ENCODE measurements at places on chromosomes 16 and 17.
A peak's percentile ranks its signal among the peaks of the same experiment; 100 is the strongest.

DNA sequence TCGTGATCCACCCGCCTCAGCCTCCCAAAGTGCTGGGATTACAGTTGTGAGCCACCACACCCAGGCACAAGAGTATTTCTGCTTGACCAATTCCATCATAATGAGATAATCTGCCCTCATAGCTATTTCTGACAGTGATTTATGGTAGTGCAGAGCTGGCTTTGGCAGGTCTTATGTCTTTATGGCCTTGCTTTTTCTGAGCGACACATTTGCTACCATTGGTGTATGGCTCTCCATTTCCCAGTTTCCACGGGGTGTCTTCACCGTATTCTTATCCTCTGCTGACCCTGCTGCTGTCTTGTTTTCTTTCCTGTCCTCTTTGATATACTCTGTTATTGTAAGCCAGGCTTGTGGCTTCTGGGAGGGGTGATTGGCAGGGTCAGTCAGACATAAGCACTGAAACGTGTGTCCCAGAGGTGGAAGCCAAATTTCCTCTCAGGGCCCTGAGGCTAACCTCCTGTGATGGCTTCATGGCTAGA is 161.1 kb upstream of the TBX2 start:
- peak; percentile 90 for DNase-seq

DNA sequence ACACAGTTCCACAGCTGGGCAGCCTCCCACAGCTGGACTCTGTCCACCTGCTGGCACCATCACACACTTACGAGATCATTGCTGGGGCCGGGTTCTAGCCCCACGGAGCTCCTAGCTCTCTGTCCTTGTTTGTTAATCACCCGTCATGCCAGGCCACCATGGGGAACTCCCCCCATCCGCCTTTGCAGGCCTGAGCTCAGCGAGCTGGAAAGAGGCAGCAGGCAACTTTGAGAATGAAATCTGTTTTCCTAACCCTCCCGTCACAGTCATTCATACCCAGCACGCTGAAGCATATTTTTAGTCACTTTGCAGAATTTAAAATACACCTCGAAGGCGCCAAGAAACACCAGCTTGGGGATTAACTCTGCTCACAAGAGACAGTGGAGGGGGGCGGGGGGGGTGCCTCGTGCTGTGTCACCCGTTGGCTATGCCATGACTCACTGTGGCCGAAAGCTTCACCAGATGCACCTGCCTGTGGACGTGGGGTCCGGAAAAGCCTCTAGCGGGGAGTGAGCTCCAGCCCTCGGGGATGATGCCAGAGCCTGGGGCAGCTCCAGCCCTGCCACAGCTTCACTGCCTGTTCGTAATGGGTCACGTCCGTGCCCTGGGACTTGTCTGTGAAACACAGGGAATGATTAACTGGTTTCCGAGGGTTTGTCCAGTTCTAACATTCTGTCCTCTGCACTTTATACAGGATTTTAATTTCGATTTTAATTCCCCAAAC is 1.4 kb upstream of the SPNS2 start:
- DNase-seq: peak; percentile 72

- peak; percentile 33 for DNase-seq
These were observed 744 bp downstream of the CMIP start for GRCh38 chr16:81445143-81445961.

DNA sequence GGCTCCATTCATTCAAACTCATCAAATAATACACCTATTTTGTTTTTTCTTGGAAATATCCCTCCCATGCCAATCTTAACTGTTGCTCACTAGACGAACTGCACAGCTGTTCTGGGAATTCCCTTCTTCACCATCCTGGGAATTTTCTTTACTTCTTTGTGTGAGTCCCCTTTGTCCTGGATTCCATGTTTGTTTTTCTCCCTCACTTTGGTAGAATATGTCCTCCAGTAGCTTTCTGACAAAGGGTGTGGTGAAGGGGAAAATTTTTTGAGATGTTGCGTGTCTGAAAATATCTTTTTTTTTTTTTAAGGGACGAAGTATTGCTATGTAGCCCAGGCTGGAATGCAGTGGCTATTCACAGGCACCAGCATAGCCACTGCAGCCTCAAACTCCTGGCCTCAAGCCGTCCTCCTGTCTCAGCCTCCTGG is 17.2 kb upstream of the UTP6 start:
- peak; percentile 24 for DNase-seq

- no peak for DNase-seq
These were observed 34.1 kb downstream of the MAP2K6 start for GRCh38 chr17:69448431-69449102.

GRCh38 chr17:7222972-7223292 is 3.2 kb downstream of the ACADVL start:
- no peak for DNase-seq

GRCh38 chr17:57559226-57559625 is 185.9 kb downstream of the CCDC182 start:
- DNase-seq: no peak

DNA sequence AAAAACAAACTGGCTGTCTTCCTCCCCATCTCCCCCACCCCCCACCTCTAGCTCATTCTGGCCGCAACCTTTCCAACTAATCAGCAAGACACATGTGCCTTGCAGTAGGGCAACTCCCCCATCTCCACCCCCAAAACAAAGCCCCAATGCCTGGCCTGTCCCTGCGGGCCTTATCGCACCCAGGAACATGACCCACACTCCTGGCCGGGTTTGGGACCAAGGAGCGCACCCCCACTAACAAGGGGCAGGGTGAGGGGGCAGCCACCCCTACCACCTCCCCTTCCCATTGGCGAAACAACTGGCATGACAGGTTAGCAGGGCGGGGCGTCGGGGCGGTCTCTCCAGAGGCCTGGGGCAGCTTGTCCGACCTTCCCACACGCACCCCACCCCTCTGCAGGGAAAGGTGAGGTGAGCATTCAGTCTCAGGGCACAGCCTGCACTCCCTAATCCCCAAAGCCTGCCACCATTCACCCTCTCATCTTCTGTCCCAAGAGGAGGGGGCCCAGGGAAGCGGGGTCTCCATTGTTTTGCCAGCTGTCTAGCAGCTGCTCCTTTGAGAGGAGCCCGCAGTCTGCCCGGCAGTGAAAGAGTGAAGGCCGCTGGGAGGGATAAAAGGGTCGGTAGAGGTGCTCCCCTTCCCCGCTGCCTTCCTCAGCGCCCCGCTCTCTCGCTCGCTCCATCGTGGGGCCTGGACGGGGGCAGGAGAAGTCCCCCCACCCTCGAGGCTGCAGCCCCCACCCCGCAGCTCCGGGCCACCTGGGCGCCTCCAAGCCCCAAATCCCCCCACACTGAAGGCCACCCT is 765 bp downstream of the MYO18A start:
- DNase-seq: no peak

DNA sequence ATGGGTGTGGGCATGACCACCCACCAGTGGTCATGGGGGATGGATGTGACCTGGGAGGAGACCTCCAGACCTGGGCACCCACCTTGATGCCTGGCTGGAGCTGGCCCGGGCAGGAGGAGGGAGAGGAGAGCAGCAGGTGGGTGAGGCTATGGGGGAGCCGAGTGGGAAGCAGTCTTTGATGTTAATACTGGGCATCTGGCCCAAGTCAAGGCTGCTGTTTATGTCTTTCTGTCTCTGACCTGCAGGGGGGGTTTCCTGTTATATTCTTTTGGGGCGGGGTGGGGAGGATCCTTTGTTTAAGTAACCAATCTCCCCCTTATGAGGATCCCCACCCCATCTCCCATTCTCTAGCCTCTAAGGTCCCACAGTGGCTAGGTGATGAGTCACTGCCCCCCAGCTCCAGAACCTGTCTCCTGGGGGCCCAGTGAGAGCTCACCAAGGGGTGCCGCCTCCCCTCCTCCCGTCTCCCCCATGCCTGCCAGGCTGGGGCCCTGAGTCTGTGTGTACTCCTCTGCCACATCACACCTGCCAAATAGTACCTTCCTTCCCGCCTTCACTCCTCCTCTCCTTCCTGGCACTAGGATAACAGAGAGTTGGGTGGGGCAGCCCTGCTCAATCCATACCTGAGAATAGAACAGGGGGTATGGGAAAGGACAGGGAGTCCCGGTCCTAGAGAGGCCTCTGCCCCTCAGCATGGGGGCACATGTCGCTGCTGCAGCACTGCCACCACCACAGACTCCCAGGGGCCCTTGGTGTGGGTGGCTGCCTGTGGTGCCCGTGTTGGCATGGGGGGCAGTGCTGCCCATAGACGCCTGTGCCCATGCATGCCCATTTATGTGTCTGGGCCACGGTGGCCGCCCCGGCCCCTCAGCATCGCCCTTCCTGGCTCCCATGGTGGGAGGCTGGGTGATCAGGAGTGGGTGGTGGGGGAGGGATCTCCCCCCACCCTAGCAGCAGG is 7.3 kb downstream of the THRA start:
- peak; percentile 48 for DNase-seq

- DNase-seq: no peak
These were observed 27.9 kb downstream of the SDK2 start for GRCh38 chr17:73616120-73616872.

GRCh38 chr16:89090182-89090630 is 3.4 kb upstream of the ACSF3 start:
- no peak for DNase-seq

- no peak for DNase-seq
These were observed 7.1 kb upstream of the IL32 start for GRCh38 chr16:3058139-3059030.

DNA sequence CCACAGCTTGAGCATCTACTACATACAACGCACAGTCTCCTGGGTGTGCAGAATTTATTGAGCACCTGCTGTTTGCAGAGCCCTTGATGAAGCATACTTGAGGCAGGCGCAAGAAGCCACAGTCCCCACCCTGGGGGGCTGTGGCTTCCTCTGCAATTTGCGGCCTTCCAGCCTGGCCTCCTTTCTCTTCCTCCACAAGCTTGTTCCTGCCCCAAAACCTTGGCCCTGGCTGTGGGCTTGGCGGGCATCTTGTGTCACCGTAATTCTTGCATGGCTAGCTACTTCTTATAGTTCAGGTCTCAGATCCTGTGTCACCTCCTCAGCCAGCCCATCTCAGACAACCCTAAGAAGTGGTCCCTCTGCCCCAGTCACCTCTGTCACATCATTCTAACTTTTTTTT is 43.9 kb upstream of the POLR3E start:
- DNase-seq: no peak

DNA sequence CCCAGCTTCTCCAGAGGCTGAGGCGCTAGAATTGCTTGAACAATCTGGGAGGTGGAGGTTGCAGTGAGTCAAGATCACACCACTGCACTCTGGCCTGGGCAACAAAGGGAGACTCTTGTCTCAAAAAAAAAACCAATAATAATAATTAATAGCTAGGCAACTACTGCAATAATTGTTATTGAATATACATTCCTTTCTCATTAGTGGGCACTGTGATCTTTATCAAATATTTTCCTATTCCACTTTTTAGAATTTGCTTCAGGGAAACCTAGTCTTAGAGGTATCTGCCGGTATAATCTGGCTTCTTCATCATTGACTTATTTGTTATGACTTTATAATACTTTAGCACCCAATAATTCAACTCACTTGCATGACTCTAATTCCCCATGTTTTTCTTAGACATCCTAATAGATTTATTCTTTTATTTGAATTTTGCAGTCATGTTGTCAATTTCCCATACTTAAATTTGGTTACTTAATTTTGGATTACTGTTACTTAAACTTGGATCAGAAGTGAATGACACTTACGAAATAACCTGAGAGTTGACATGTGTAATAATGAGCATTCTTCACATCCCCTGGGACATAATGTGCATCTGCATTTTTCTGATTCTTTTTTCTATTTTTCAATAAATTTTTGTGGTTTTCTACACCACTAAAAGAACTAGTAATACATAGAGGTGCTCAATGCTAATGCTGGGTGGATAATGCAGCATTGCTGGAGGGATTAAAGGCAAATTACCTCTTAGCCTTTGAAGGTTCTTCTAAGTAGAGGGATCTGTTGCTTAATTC is 25.0 kb upstream of the KCNJ16 start:
- no peak for DNase-seq

DNA sequence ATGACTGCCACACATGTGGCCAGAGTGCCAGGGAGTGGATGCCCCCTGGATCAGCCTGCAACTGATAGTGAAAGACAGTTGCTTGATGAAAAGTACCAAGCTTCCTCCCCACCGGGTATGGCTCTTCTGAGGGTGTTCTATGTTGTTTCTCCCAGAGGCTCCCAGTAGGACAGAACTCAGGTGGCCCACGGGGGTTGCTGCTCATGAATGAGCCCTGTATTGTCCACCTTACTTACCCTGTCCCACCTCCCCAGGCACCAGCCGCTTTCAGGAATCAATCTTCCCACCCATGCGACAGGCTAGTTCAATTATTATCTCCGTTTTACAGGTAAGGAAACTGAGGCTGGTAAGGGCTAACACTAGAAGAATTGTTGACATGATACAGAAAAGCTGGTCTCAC is 34.9 kb upstream of the RGS9 start:
- DNase-seq: no peak

DNA sequence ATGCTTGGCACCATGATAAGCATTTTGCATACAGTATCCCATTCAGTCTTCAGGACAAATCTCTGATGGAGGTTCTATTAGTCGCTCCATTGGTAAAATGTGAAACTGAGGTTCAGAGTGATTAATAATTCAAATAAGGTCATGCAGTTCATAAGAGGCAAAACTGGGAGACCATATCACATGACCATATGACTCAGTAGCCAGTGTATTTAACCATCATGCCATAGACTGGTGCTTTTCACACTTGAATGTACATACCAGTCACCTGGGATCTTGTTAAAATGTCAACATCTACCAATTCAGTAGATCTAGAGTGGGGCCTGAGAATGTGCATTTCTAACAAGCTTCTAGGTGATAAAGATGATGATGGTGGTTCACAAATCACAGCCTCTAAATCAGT is 4.3 kb downstream of the ACSM3 start:
- no peak for DNase-seq

- DNase-seq: peak; percentile 82
These were observed at the start of gene EDC4 for GRCh38 chr16:67872631-67873434. TSS of gene EDC4 (plus strand) at chr16:67873052. CDS start at chr16:67873262, 210 bp downstream.

DNA sequence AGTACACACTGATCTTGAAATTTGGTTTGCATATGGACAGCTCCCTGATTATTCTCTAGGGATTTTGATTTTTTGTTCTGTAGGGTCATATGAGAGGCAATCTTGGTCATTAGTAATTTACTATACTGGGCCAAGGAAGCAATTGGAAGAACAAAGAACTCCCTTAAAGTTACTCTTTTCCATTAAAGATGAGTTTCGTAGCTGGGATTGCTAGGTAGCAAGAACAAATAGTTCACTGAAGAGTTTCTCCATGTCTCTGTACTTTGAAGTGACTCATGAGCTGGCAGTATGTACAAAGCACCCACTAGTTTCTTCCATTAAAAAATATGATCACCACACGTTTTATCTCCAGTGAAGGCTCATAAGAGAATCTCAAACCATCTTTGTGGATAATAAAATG is 6.2 kb upstream of the BCAS3 start:
- DNase-seq: no peak

DNA sequence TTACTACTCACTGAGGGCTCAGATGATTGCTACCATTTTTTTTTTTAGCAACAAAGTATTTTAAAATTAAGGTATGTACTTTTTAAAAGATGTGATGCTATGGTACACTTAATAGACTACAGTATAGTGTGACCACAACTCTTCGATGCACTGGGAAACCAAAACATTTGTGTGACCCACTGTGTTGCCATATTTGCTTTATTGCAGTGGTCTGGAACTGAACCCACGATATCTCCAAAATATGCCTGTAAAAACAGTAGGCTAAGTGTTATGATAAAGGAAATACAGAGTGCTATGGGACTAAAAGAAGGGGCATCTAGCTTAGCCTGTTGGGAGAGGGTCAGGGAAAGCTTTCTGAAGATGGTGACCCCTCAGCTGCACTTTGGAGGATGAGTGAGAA is 41.6 kb upstream of the HNF1B start:
- DNase-seq: no peak

GRCh38 chr16:6880263-6880662 is 452.4 kb upstream of the RBFOX1 start:
- no peak for DNase-seq

- DNase-seq: no peak
These were observed 702 bp downstream of the SPN start for GRCh38 chr16:29663807-29664090.

- peak; percentile 14 for DNase-seq
These were observed 43.8 kb downstream of the NDEL1 start for GRCh38 chr17:8479431-8479947.
